ENCODE measurements at places on chromosomes 3 and 15.

GRCh38 chr3:24145481-24145880, 200.4 kb downstream of the NR1D2 start:
- no peak for DNase-seq

- no peak for DNase-seq
Observed at GRCh38 chr3:98690876-98691275, 72.3 kb upstream of the ST3GAL6 start.

- DNase-seq: no peak
Observed at GRCh38 chr15:62739082-62739481, 303.5 kb upstream of the TPM1 start.

DNA sequence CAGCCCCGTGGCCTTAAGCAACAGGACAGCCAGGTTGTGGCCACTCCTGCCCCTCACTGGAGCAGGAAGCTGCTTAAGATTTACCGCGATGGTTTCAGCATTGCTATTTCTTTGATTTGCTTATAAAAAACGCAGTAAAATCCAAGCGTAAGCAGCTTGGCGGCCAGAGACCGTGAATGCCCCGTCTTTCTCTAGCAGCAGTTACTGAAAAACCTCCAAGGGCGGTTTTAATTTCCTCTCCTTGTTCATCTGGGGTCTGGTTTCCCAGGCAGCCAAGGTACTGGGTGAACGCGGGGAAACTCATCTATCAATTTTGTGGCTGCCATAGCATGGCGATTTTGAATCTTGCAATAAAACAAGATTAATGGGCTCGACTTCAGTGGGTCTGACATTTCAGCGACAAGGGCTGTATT, 130.3 kb downstream of the MINAR1 start:
- no peak for DNase-seq

DNA sequence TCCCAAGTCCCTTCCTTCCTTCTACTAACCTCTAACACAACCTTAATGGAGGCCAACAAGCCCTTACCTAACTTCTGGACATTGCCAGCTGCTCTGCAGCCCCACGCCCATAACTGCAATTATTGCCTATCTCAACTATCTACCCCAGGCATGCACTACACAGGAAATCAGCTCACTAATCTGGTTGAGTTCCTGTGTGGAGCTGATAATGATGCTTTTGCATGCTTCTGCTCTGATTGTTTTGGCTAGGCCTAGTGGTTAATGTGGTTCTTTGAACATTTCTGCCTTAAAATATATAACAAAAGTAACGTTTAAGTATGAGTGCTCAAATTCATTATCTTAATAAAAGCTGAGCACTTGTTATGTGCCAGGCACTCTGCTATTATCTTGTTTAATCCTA, 463.9 kb downstream of the MFSD1 start:
- DNase-seq: no peak

GRCh38 chr3:137294139-137294538, 336.4 kb downstream of the IL20RB start:
- DNase-seq: no peak

- DNase-seq: no peak
Observed at GRCh38 chr15:29698030-29698701, 124.1 kb downstream of the TJP1 start.

- DNase-seq: no peak
Observed at GRCh38 chr3:8900869-8901268, 62.4 kb downstream of the RAD18 start.

DNA sequence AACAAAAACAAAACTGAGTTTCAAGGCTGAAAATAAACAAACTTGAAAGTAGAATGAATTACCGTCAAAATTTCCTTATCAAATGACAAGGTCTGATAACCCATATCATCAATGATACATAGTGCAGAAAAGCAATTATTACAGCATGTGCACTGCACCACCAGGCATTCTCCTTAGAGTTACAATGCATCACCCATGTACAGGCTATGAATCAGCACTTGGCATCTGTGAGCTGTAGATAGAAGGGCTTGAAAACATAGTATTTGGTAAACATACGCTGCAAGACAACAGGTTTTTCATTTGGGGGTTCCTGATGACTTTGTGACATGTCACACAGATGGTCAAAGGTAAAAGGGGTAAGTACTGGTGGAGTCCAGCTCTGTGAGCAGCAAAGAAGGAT, 265.1 kb downstream of the CTNNB1 start:
- no peak for DNase-seq

GRCh38 chr15:27563765-27564370, 535.2 kb downstream of the OCA2 start:
- DNase-seq: no peak

DNA sequence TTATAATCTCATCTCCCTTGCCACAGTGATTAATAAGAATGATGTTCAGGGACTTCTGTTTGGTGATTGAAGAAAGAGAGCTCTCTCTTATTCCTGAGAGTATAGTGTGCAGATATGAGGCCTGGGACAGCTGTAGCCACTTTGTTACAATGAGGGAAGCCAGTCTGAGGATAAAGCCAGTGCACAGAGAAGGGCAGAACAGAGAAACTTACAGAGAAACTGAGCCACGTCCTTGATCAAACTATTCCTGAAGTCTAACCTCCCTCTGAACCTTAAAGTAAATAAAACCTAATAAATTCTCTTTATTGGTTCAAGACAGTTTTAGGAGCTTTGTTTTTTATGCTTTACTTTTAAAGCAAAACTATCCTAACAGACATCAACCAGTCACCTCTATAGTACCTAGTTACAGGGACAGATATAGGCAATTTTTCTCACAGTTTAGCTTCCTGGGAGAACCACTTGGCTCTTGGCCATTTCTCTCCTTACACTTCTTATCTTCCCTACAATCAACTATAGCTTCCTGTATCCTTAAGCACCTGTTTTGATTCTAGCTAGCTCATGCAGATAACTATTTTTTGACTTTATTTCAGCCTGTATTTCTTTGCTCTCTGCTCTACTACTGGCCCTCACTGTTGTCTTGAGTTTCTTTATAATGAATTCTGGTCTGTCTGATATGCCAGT, 284.4 kb downstream of the SHQ1 start:
- DNase-seq: no peak

DNA sequence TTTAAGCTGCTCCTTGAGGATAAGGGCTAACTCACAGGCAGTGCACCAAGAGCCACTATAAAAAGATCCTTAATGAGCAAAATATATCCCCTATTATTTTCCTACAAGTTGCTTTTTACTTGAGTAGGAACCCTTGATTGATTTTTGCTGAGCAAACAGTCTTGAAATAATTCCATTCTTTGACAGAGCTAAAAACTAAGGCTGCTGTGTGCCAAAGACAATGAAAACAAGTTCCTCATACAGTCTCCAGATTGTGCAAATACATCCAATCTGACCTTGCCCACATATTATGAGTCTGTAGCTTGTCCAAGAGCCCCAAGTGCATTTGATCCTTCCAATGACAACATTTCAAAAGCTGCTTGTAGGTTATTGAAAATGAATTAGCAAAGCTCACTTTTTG, 15.0 kb downstream of the PRKAR2A start:
- DNase-seq: no peak

- DNase-seq: peak; percentile 48
Observed at GRCh38 chr3:107524841-107525643, 2.3 kb downstream of the BBX start.

DNA sequence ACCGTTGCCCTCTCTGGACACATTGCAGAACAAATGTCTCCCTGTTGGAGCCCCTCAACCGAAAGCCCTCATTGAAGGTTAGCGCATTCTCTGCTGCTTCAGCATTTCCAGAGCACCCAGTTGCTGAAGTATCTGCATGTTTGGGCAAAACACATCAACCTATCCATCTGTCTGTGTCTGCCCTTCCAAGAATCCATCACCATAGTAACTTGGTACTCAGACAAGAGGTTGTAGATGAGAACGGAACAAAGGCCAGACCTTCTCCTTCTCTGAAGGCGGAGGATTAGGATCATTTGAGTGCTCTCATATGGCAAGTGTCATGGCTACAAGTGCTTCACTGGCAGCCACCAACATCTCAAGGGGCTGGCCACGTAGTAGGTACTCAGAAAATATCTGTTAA, 23.1 kb upstream of the RHO start:
- DNase-seq: no peak

DNA sequence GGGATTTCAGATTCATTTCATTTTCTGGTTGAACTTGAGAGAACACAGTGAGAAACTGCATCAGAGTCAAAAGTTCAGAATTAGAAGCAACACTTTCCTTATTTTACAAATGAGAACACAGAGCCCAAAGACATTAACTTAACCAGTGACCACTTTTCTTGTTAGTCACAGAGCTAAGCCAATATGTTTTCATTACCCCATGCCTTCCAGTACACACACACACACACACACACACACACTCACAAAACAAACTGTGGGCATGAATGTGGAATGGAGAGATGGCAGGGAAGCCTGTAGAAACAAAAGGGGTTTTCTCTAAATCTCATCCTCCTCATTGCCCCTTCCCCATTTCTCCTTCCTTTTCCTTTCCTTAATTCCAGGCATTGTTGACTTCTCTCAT, 267.4 kb upstream of the GADL1 start:
- DNase-seq: no peak

DNA sequence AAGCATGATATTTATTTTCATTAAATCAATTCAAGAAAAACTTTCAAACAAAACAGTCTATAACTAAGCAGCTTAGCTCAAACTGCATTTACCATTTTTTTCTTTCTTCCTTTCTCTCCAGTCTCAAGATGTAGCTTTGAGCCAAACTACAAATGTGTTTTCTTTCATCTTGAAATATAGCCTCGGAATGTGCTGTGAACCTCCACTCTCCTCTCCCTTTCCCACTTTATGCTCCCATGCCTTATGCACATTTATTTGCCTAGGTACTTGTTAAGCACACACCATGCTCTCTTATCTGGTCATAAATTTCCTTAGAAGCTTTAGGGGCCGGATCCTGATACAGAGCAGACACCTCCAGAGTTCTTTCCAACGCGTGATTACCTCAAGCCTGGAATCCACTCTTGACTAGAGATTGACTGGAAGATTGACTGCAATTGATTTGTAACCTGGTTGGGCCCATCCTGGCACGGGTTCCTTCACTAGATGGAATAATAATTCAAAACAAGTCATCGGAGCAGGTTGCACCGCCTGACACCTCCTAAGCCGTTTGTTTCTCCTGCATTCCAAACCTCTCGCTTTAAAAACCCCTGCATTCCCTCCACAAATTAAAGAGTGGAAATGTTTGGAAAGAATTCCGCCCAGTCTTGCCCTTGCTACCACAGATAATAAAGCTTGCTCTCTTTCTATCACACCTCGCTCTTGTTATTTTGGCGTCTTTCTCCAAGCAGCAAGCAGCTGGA, 344.7 kb downstream of the CHL1 start:
- no peak for DNase-seq

GRCh38 chr3:39189959-39190269, 2.5 kb downstream of the XIRP1 start:
- peak; percentile 69 for DNase-seq

DNA sequence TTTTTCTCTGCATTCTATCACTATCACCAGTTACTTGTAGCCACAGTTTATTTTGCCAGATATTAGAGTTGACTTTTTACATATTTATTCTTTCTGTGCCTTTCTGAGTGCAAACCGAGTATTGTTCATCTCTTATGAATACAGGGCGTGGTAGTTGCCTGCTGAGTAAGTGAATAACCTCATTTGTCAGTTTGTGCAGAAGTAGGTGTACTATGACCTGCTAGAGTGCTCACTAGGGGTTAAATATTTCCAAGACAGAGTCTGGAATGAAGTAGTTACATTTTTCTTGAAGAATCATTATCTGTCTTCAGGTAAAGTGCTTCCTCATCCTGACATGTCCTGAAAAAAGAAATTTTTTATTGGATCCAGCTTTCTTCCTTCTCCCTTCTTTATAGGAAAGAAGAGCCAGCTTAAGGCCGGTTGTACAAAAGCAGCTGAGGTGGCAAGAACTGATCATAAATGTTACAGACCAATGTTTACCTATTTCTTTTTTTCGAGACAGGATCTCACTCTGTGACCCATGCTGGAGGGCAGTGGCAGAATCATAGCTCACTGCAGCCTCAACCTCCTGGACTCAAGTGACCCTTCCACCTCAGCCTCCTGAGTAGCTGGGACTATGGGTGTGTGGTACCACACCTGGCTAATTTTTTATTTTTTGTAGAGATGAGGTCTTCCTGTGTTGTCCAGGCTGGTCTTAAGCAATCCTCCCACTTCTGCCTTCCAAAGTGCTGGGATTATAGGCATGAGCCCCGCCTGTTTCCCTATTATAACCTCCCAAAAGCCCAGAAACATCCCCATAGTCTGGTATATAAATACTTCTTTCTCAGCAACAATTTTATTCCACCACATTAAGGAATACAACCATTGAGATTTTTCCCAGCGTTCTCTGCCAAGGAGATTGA, 182.5 kb downstream of the TPRG1 start:
- DNase-seq: no peak

- no peak for DNase-seq
Observed at GRCh38 chr3:150140614-150141321, 170.1 kb upstream of the PFN2 start.

- DNase-seq: no peak
Observed at GRCh38 chr15:90419738-90420406, 31.8 kb downstream of the IQGAP1 start.

DNA sequence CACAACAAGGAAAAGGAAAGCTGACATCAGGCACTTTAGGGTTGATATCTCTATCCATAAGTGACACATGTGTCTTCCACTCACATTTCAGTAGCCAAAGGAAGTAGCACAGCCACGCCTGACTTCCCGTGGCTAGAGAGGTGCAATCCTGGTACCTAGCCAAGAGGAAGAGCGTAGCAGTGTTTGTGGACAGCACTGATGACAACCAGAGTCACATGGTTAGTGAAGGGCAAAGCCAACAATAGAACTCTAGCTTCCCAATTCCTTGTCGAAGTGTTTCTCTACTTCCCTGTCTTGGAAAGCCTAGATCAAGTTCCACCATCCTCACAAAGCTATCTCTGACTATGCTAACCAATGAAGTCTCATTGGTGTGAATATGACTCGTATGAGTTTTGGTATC, 189.2 kb downstream of the RSL24D1 start:
- no peak for DNase-seq

- DNase-seq: no peak
Observed at GRCh38 chr3:186107215-186108105, 1.4 kb downstream of the ETV5 start.

GRCh38 chr3:191238321-191238817, 39.3 kb downstream of the OSTN start:
- DNase-seq: no peak
